ENCODE measurements at places on chromosomes 7 and 10.

DNA sequence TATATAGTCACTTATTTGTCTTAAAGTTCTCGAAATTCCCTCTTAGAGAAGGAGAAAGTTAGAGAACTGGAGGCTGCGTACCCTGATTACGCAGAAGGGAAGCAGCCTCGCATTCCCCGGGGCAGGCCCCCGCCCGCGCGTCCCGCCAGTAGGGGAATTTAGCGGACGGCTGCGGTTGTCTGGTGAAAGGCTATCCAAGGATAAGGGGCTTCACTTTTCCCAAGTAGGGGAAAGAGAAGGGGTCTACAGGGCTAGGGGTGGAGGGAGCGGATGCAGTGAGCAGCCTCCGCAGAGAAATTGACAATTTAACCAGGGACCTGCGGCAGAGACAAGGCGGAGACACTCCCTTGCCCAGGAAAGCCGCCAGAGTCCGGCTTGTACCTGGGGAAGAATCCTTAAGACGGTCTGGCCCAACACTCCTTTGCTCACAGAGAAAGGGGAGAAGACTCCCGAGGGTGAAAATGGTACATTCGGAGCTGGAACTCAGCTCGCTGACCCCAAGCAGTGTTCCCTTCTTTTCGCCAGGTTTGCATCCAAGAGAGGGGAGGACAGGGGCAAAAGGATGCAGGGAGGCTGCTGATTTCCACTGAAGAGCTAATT, 994 bp upstream of the MAGI2 start:
- DNase-seq, result no peak

- DNase-seq, result no peak
These were observed 651.1 kb downstream of the SORCS1 start for GRCh38 chr10:106513352-106513771.

DNA sequence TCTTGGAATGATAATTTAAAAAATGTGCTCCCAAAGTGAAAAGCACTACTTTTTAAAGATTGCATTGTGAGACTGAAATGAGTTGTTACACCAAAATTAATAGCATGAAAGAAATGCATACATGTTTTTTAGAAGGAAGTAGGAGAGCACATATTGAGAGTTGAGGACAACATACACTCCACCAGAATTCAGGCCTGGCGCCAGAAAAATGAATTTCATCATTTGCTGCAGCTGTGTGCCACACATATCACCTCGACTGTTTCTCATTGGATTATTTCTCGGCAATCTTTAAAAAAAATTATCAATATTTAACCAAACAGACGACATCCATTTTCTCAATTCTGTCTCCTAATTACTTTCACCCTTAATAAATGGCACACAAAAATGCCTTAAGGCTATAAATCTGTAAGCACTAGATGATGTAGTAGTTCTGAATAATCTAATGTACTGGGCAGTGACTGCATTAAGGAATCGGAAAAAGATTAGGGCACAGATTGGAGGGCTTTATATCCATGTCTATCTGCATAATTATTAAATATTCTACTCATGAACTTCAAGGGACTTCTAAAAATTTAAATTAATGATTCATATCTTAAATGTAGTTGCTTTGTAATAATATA, 590.4 kb downstream of the NXPH1 start:
- no peak for DNase-seq

DNA sequence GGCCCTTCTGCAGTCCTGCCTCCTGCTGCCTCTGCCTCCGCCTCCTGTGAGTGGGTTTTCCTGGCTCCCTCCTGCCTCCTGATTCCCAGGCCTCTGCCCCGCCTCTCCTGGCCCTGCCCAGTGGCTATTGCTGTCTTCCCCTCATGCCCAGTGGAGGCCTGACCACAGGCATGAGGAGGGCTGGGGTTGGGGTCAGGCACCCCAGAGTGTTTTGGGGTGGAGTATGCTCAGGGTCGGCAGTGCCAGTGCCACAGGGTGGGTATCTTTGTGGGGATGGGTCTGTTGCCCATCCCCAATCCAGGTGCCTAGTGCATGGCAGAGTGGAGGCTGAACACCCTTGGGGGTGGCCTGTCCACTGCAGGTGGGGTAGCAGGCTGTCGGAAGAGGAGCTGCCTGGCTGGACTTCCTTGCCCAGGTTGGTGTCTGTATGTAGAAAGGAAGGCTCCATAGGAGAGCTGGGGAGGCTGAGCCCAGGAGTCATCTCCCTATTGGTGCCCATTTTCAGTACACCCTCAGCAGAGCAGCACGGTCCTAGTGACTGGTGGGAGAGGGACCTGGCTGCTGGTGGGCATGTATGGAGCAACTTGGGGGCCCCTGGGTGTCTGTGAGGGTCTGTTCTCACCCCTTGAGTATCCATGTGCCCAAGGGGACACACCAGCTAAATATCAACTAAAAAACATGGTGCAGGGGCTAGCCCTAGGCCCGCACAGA, 62.2 kb downstream of the ARHGAP22 start:
- DNase-seq, result no peak

- DNase-seq, result no peak
These were observed 57.8 kb upstream of the PCGF5 start for GRCh38 chr10:91162495-91163268.

- no peak for DNase-seq
These were observed 176.0 kb upstream of the AKR1E2 start for GRCh38 chr10:4649886-4650508.

- no peak for DNase-seq
These were observed 181.0 kb downstream of the ELFN1 start for GRCh38 chr7:1850976-1851571.

- no peak for DNase-seq
These were observed 1.5 kb upstream of the AUTS2 start for GRCh38 chr7:69596723-69597277.
